ENCODE measurements at places on chromosomes 16 and 17.

DNA sequence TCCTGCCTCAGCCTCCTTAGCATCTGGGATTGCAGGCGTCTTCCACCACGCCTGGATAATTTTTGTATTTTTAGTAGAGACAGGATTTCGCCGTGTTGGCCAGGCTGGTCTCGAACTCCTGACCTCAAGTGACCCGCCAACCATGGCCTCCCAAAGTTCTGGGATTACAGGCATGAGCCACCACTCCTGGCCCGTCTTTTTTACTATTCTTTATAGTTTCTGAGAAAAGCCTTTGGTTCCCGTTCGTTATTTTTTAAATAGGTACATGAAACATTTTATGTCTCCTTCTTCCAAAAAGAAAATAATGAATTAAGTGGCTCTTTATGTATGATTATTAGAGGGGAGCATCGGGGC is 570 bp upstream of the BCO1 start:
- DNase-seq, result no peak

- DNase-seq, result no peak
Observed at GRCh38 chr17:13569398-13570123, 32.2 kb downstream of the HS3ST3A1 start.

- DNase-seq, result no peak
Observed at GRCh38 chr17:60170835-60171752, 21.3 kb downstream of the CA4 start.

GRCh38 chr16:24382762-24383407 is 126.8 kb downstream of the CACNG3 start:
- no peak for DNase-seq

GRCh38 chr17:50107790-50108414 is 12.8 kb downstream of the PDK2 start:
- DNase-seq, result no peak

DNA sequence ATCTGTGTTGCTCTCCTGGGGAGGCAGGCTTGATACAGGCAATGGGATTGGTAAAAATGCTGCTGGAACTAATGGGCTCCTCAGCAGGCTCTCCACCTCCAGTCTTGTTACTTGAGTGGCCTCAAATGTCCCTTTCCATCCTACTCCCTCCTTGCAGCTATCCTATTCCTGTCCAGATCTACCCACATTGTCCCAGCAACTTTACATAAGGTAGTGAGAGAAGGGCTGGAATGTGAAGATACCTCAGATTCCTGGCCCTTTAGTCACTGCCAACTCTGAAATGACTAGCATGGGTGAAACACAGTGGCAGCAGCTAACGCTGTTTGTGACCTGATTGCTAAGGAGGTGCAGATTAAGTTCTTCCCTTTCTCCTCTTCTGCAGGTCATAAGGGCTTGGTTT is 210.1 kb upstream of the HS3ST4 start:
- DNase-seq, result no peak

DNA sequence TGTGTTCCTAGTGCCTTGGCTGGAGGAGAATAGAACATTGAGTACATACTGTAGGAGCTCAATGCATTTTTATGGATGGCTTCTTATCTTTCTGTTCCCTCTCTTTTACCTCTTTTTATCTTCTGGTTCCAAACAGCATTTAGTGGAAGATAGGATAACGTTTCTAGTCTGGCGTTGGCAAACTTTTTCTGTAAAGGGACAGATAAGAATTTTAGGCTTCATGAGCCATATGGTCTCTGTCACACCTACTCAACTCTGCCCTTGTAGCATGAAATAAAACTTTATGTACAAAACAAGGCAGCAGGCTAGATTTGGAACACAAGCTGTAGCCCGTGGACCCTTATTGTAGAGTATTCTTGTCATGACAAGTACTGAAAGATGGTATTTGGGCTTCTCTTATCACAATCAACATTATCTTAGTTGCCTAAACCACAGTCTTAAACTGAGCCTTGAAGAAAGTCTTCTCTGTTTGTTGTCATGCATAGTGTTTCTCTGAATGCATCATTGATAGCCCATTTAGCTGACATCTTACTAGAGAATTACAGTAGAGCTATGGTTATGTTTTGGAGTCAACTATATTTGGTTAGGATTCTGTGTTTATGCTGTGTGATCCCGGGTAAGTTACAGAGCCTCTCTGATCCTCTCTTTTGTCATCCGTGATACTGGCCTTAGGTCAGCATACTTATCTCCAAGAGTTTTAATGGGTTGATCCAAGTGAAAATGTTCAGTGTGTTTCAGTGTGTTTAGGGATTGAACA is 80.2 kb downstream of the HS3ST4 start:
- no peak for DNase-seq

DNA sequence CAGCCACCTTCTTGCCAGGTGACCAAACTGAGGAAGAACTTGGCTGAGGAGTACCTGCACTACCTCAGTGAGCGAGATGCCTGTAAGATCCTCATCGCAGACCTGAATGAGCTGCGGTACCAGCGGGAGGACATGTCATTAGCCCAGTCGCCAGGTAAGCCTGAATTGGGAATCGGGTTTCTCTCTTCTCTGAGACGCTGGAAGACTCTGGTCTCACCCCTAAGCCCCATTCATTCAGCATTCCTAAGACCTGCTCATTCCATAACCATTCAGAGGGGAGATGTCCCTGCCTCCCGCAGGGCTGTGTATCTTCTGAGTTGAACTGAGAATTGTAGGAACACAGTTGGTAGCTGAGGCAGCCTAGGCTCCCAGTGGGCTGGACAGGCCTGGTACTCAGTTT is 17.0 kb upstream of the THAP11 start:
- DNase-seq, result no peak

DNA sequence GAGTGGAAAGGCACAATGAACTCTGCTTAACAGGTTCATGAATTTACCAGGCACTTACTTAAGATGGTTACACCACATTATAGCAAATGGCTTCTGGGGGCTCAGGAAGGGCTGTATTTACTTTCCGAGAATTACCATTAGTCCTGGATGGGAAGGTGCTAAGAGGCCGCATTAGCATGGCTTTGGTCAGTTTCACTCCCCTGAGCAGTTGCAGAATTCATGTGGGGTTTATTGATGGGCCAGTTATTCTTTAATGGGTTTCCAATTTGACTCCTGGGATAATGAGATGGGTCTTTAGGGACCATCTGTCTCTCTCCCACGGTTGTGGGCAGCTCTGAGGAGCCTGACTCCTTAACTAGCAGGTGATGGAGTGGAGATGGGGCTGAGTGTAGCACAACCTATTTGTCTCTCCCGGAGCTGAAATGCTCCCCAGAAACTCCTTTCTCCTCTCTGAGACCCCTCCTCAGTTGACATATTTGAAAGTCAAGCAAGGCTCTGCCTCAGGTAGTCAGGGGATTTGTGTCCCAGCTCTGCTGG is 652.5 kb downstream of the HS3ST4 start:
- DNase-seq, result no peak

DNA sequence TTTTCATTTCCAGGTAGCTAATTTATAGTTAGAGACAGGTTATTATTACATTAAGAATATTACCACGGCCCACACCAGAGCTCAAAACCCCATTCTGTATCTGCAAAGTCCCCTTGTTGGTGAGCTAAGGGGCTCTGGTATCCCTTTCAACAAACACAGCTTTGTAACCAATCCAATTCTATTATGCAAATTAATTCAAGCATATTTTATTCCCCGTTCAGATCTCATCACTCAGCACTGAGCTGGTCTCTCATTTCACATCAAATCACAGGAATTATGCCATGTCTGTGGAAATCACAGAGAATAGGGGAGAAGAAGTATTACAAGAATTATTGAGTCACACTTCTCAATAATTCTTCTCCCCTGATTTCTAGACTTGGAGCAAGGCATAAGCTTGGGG is 111.7 kb downstream of the CDH11 start:
- no peak for DNase-seq

DNA sequence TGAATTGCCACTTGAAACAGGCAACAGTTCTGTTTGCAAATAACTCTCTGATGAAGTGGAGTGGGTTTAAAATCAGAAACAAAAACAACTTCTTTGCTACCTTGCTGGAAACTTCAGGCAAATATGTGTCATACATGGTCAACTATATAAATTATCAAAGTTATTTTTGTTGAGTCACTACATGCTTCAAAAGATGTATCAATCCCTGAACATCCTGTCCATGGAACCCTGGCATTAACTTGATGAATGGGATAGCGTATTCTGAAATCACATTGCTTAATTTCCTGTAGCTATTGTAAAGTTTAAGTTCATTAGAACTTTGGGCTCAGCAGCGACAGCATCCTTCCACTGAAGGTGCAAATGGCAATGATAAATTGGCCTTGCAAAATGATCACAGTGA is 213.6 kb upstream of the MAF start:
- DNase-seq, result no peak

- DNase-seq, result no peak
Observed at GRCh38 chr16:73066927-73067670, 19.2 kb upstream of the ZFHX3 start.

DNA sequence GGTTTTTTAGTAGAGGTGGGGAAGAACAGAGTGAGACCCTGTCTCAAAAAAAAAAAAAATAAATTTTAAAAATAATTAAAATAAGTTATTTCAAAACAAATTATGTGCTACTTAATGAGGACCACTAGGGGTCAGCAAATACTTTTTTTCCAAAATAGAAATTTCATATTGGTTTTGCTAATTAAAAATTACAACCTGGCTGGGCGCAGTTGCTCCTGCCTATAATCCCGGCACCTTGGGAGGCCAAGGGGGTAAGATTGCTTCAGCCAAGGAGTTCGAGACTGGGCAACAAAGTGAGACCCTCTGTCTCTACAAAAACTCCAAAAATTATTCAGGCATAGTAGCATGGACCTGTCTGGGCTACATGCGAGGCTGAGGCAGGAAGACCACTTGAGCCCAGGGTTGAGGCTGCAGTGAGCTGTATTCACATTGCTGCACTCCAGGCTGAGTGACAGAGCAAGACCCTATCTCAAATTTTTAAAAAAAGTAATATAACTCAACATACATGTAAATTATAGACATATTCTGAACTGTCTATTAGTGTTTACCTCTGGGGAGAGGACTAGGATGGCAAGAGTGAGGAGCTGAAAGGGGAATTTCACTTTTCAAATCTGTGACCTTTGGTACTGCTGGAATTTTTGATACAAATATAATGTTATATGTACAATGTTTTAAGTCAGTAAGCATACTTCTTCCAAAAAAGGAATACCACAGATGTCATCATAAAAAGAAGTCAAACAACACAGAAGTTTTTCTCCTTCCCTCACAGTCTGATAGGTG is 8.1 kb downstream of the MEIOB start:
- no peak for DNase-seq

DNA sequence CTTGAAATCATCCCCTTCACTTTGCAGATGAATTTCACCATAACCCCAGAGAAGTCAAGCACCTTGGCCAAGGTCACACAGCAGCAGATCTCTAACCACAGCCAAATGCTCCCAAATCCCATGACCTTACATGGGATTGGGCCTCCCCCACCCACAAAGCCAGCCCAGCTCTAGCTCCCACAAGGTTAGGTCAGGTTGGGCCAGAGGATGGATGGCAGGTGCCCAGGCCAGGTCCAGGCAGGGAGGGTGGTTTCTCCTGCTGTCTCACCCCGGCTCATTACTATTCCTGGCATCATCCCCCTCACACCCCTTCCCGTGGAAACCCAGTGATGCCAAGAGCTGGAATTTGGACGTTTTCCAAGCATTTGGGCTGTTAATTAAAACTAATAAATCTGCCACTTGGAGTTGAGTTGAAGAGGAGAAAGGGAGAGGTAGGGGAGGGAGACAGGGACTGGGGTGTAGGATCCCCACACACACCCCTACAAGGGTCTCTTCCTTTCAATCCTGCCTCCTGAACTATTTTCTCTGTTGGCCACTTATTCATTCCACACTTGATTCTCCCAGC is 181.6 kb downstream of the TMEM132E start:
- no peak for DNase-seq

DNA sequence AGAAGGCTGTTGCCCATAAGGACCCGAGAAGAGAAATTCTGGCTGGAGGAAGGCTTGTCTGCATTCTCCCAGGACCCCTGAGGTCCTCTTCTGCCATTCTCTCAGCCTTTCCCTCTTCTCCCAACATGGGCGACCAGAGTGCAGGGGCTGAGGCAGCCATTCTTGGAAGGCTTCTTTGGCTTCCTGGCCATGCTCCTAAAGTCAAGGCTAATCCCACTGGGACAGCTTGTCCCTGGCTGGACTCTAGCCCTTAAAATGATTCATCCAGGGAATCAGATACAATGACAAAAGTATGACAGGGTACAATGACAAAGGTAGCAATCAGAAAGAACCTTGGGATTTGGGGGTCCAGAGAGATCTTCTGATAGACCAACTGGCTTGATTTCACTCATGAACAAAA is 26.8 kb downstream of the SRL start:
- DNase-seq, result no peak

GRCh38 chr16:630249-630814 is 453 bp upstream of the WFIKKN1 start:
- DNase-seq, result no peak

DNA sequence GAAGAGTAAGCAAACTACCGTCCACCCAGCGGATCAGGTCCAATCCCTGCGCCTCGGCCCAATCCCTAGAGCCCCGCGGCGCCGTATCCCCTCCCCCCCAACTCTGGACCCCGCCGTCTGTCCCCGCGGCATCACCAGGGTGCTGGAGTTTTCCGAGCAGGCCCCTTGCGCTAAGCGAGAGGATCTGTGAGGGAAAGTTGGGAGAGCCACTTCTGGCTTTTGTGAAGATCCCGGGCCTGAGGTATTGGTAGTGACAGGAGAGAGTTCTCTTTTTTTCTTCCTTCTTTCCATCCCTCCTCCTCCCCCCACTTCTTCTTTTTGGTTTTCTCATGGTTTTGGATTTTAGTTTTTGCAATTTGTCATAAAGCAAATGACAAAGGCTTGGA is 3.5 kb upstream of the DLX4 start:
- no peak for DNase-seq

DNA sequence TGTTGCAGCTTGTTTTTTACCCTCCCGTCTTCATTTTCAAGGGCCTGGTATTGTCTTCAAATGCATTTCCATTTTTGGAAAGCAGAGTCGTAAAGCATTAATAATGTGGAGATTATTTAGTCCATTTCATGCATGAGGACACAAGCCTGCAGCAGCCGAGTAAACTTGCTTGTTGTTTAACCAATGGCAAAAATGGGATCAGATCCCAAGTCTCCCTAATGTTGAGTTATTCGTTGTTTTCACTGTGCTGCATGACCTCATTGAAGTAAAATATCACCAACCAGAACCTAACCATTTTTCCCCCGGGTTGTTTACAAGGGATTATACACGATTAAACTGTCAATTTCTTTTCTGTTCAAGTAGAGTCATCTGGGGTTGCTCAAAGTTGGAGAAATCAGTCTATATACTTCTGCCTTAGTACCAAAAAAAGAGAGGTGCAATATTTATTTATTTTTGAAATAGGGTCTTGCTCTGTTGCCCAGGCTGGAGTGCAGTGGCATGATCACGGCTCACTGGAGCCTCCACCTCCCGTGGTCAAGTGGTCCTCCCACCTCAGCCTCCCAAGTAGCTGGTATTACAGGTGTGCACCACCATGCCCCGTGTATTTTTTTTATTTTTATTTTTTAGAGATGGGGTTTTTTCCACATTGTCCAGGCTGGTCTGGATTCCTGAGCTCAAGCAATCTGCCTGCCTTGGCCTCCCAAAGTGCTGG is 12.4 kb downstream of the AMZ2 start:
- no peak for DNase-seq

GRCh38 chr17:79086609-79087427 is 12.2 kb downstream of the ENGASE start:
- DNase-seq, result no peak
